ENCODE measurements at places on chromosomes 7 and 10. TPM values are rescaled to one million over a fixed set of nuclear protein-coding genes. Genes with fewer than 3 reads are reported as not detected.

The PPP1R17 gene
- not detected for total RNA-seq

The SEMA3E gene
- 1.2 TPM for total RNA-seq

The INSIG1 gene
- total RNA-seq: 103 TPM

The SLC39A12 gene
- total RNA-seq: not detected

The CLDN4 gene
- 0.93 TPM for total RNA-seq

The SPDYE11 gene
- not detected for total RNA-seq

The LIPN gene
- total RNA-seq: not detected

The PHF14 gene
- total RNA-seq: 48.6 TPM

The TMEM270 gene
- total RNA-seq: not detected

The PAX4 gene
- total RNA-seq: not detected

The HECW1 gene
- total RNA-seq: not detected

The FRAT2 gene
- total RNA-seq: 10.3 TPM

Data from glomerular endothelial cell (primary cell).